ENCODE measurements at places on chromosomes 6 and 20.

GRCh38 chr20:8126841-8127378, 5.2 kb upstream of the PLCB1 start:
- no peak for DNase-seq

GRCh38 chr20:11569163-11569562, 348.5 kb upstream of the BTBD3 start:
- no peak for DNase-seq

DNA sequence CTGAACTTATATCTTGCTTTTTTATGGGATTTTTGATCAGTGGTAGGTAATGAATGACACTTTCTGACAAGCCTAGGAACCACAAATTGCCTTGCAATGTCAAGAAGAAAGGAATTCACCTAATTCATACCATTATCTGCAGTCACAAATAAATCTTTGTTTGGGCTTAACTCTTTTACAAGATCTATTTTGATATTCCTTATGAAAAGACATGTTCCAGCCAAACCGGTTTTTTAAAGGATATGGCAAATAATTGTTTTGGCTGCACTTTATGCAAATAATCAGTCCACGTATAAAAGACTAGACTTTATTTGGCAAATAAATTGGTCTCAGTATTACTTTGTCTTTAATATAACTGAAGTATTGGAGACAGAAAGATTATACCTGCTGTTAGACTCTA, 771.7 kb upstream of the ADGRB3 start:
- no peak for DNase-seq

DNA sequence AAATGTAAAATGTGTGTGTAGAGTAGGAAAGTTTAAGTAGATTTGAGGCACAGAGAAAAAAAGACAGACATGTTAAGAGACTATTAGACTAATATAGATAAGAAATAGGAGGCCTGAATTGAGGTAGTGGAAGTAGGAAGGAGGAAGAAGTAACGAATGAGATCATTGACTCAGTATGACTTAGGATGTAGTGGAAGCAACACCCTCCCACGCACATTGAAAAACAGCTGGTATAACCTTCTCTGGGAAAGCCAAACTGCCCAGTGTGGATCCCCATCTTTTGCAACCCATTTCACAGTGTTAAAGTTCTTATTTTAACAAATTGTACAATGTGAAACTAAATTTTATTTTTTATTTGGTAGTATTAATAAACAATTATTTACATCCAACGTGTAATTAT, 89.1 kb downstream of the GRIK2 start:
- DNase-seq, result no peak

DNA sequence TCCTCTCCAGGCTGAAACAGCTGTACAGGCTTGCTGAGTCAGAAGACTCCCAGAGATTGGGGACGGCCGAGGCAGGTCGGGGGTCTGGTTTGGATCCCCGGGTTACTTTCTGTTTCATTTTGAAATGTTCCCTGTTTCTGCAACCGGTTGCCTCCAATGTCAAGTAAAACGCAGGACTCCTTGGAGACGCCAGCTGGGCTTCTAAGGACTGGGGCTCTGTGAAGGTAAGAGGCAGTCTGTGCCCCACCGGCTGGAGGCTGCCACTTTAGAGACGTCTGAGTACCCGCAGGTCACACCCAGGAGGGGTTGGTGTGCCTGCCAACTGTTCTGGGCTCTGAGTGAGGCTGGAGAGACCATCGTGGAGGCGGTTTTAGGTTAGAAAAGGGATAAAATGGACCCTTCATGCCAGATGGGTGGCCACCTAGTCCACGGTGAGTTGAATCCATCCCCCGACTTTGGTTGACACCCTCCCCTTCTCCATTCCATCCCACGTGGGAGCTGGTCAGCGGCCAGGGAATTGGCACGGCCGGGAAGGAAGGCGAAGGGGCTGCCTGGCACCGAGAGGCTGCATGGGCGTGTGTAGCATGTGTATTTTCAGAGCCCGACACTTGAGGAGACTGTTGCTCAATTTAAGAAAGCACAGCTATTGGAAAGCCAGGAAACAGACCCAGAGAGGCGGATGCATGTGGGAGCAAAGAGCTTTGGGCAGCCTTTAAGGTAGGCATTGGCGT, 240.9 kb downstream of the PHACTR1 start:
- DNase-seq, result no peak

- no peak for DNase-seq
These were observed 263.4 kb upstream of the ECI2 start for GRCh38 chr6:4398791-4399190.

DNA sequence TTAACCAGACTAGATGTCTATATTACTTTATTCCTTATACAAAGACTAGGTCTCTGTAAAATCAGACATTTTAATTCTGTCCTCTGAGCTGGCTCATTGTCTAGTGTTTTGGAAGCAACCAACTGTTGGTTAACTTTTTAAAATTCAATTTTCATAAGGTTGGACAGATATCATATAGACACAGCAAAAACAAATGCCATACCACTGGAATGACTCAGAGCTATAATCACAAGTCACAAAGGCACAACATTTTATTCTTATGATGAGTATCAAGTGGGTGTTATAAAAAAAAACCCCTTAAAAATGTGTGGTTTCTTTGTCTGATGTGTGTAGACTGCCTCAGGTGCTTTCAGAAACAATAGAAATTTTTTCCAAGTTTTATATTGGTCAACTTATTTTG, 296.2 kb upstream of the MARCKS start:
- peak; percentile 42 for DNase-seq

- DNase-seq, result no peak
These were observed 6.2 kb upstream of the RNF217 start for GRCh38 chr6:124956018-124956417.

DNA sequence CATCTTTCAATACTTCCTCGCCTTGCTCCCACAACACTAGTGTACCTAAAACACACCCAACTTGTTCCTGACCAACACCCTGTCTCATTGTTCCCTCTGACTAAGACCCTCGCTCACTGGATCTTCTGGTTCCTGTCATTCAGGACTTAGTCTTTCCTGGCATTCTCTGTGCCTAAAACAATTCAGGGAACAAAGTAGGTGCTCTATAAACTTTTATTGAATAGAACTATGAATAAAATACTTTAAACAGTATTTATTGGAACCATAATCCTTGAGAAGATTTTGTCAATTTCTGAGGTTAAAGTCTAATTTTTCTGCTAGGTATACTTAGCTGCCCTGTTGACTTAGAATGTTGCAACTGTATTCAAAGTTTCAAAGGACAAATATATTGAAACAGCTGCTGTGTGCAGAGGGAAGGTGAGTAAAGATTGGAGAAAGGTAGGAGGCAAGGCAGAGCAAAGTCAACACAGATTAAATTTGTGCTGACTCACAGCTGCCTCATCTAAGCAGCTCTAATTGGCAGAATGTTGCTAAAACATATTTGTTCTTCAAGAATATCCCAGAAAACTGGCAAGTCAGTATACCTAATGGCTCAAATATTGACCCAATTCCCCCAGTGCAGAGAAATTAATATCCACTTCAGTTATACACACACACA, 37.6 kb downstream of the GSTA2 start:
- no peak for DNase-seq

GRCh38 chr20:378961-379336, 1.6 kb upstream of the TRIB3 start:
- DNase-seq, result no peak

DNA sequence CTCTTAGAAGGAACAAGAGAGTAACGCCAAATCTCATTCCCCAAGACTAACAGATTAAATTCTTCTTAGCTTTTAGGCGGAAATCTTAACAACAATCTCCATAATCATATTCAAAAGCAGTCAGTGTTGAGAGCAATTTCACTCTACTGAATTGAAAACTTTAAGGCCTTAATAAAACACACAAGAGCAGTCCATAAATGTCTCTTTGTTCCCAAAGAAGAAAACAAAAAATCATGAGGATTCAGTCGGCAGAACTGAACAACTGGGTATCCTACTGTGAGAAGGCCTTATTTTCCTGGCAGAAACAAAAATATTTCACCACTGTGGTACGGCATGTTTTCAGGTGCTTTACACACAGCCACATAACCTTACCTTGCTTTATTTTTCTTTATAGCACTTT, 14.4 kb downstream of the ABHD12 start:
- DNase-seq, result no peak

DNA sequence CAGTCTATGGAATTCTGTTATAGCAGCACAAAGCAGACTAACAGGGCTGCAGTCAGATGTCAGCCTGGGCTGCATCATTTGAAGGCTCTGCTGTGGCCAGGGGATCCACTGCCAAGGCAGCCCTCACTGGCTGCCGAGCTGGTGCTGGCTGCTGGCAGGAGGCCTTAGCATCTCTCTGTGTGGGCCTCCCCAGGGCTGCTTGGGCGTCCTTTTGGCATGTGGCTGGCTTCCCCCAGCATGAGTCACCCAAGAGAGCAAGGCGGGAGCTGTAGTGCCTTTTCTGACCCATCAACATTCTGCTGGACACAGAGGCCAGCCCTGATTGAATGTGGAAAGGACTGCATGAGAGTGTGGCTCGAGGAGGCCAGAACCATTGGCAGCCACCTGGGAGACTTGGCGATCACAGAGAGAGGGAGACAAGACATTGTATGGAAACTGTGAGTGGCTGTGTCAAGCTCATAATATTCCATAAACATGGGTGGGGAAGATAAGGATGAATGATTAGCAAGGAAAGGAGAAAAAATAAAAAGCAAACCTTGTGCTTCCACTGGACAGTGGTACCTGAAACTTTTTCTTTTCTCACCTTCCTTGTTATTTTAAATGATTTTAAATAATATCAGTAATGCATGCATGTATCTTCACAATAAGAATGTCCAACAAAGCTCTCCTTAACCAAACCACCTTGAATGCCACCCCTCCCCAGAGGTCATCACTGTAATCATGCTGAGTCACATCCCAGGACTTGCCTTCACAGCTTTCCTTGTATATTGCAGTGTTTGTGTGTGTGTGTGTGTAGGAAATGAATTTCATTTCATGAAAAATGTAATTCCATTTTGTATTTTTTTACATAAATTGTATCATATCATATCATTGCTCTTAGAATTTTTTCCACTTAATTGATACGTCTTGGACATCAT, 55.0 kb upstream of the VSX1 start:
- peak; percentile 41 for DNase-seq

DNA sequence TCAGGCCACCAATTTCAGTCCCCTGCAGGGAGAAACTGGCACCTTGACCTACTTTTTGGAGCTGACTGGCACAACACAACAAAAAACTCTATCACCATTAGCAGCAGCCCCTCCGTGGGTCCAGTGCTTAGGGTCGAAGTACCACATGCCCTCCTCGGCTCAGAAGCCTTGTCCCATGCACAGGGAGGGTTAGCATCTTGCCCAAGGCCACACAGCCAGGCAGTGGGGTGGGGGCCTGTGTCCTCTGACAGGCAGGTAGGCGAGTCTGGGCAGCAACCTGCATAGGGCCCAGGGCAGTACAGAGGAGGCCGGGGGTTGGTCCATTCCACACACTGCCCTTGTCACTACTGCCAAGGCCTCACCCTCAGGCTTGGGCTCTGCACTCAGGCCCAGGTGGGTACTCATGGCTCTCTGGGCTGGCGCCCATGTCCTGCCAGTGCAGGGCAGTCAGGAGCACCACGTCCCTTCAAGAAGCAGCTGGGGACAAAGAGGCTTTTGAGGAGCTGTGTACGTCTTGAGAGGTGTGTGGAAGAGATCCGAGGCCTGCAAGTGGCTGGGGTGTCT, 53.6 kb downstream of the PYGB start:
- no peak for DNase-seq

DNA sequence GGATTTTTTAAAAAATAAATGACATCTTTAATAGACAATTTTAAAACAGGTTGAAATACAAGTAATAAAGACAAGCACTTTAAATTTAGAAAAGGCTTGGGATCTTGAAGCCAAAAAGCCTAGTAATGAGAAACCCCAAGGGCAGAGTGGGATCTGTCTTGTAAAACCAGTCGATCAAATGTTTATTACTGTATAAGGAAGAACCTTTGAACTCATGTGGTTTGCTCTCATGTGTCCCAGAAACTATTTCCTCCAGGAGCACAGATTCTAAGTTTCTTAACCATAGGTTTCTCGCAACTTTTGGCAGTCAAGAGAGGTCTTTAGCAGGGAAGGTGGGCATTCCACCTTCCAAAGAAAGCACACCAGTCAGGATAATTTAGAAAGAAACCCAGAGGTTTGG, 541.7 kb upstream of the BTBD3 start:
- DNase-seq, result no peak

DNA sequence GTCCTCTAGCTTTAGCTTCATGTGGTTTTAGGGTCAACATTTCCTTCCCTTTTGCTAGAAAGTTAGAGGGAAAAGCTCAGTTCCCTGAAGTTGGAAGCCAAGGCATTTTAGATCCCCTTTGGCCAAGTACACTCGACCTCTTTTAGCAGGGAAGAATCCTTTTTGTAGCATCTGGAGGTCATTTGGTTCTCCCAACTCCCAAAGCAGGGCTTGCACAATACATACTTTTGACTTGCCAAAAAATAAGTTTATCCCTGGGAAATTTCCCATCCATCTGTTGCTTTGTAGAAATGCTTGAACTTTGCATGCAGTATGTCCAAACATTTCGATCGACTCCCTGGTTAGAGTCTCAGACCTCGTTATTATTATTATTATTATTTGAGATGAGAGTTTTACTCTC, 4.6 kb upstream of the EDEM2 start:
- DNase-seq, result no peak

DNA sequence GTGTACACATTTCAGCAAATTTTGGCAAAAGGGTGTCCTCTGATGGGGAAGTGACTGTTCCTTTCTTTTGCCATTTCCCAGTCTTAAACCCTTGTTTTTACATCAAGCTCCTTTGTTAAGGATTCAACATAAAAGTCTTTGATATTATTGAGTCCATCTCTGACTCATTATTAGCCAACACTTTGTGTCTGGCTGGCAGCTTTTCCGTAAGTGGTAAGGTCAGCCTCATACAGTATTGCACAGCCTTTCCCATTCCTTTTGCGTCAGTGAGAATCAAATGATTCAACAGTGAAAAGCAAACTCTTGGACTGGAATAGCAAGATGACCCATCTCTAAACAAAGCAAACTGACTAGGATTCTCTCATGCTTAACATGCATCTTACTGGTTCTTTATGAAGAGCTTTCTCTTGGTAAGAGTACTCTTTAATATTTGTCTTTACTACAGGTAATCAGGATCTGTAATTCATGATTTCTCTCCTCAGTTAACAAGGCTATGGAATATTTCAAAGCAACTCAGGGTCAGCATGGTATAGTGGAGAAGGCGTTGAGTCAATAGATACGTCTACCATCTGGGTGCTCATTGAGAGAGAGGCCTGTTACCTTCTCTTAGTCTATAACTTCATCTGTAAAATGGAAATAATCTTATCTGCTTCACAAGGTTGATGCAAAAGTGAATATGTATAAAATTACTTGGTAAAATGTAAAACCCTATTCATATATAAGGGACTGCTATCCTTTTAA, 183.6 kb downstream of the PRL start:
- DNase-seq, result peak; percentile 72

DNA sequence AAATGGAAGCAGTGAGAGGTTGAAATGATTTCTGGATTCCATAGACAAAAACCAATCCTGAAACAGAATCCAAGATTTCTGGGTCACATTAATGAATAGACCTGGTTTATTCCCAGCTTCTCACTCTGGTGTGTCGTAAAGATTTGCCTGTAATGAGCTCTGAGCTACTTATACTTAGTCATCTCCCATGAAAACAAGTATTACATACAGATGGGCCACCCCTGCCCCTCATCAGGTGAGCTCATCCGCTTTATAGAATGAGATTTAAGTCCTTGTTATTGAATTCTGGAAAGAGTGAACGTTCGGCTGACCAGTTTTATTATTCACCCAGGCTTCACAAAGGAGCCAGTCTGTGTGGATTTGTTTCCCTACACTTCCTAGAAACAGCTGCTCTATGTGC, 47.1 kb upstream of the TMEM181 start:
- no peak for DNase-seq
